ENCODE measurements at places on chromosomes 2 and 18.

DNA sequence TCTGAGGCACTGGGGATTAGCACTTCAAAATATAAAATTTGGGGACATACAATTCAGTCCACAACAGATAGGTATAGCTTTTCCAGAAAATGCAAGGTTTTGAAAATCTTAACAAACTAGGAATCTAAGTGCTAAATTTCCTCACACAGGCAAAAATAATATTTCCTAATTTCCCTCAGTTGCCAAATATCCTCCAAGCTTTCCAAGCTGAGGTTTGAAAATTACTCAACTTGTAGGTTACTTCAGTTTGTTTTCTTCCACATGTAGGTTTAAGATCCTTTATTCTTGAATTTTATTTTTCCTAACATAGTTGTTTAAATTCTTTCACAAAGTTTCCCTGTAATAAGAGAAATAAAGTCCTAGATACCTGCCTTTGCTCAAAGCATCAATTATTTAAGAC lies 192.9 kb upstream of the NRXN1 start:
- DNase-seq, result no peak

DNA sequence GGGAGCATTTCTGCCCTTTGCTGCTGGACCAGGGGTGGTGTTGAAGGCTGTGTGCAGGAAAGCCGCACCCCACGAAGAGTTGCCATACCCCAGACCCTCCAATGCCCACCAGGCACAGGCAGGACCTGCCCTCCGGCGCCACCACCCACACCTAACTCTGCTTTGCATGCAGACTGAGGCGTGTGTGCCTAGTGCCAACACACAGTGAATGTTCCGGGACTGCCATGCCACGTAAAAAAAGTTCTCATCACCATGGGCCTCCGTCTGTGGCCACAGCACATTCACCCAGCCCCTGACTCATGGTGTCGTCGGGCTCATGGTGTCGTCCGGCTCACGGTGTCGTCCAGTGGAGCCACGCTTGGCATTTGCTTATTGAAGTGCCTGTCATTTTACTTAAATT lies 184.9 kb upstream of the RAB6C start:
- DNase-seq, result no peak

DNA sequence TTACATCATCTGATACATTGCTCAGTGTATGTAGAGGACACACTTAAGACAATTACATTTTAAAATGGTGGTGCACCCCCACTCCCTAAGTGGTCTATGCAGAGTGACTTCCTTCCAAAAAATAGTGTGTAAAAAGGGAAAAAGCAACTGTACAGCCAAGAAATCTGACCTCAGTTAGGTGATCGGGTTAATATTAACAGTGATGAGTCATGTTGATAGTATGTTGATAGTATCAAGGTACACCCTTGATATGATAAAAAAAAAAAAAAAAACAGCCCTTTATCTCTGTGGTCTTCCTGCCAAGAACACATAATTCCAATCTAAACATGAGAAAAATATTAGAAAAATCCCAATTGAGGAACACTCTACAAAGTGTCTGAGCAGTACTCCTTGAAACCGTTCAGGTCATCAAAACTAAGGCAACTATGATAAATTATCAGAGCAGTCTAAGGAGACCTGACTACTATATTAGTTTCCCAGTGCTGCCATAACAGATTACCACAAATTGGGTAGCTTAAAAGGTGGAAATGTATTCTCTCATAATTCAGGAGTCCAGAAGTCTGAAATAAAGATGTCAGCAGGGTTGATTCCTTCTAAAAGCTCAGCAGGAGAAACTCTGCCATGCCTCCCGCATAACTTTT lies 171.9 kb downstream of the ARHGAP28 start:
- no peak for DNase-seq

DNA sequence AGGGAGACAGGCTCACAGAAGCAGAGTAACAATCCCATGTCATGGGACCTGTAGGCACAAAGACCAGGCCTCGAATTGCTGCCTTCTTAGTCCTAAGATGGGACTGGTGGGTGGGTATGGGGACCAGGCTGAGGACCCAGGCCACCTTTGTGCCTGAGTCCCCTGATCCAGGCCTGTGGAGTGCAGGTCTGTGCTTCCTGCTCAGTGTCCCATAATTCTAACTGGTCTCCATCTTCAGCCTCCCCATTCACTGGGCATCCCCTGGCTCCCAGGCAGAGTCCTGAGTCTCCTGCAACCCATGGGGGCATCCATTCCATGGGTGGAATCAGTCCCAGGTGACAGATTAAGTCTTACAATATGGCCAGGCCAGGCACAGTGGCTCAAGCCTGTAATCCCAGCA lies 83.9 kb downstream of the SMAD7 start:
- no peak for DNase-seq

GRCh38 chr2:6492573-6492972 lies 373.1 kb downstream of the CMPK2 start:
- no peak for DNase-seq

DNA sequence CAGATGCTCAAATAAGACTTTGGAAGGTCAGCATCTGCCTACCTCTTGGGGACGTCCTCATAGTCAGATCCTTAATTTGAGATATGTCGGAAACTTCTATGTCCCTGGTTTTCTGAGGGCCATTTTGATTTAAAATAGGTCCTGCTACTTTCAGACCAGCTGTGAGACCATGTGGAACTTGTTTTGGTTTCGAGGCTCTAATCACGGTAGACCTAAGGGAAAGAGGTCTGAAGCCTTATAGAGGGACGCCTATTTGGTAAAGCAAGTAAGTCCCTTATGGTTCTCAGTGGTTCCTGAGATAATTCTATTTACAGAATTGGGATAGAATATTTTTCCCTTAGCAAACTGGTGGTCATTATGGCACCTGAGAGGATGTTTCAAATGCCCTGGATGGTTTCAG lies 75.1 kb downstream of the RFTN2 start:
- no peak for DNase-seq

DNA sequence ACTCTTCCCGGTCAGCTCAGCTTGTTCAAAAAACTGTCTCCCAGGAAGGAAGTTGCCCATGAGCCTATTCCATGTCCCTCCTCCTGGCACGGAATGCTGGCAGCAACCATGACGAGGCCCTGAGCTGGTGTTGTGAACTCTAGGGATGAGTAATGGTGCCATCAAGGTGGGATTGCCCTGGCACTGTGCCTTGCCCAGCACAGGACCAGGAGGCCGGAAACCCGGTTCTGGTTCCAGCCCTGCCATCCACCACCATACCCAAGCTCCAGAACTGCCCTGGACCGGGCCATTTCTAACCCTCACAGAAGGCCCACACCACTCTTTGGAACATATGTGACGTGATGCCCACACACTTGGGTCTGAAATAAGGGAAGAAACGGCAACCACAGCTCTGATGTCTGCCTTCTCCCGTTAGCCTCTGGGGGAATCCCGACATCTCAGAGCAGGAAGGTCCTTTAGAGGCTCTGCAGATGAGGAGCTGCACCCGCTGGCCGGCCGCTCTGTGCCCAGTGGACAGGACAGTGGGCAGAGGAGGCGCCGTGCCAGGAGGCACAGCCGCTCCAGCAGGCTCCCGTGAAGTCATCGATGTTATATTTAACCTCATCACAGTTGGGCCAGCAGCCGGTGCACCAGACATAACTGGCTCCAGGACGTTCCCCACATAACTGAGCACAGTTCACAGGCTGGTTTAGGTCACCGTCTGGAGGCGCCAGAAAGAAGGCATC lies 462.1 kb upstream of the ID2 start:
- no peak for DNase-seq

- no peak for DNase-seq
Observed at GRCh38 chr18:44943311-44943881, 262.7 kb downstream of the SETBP1 start.

- no peak for DNase-seq
Observed at GRCh38 chr18:2406544-2406943, 164.8 kb downstream of the METTL4 start.

DNA sequence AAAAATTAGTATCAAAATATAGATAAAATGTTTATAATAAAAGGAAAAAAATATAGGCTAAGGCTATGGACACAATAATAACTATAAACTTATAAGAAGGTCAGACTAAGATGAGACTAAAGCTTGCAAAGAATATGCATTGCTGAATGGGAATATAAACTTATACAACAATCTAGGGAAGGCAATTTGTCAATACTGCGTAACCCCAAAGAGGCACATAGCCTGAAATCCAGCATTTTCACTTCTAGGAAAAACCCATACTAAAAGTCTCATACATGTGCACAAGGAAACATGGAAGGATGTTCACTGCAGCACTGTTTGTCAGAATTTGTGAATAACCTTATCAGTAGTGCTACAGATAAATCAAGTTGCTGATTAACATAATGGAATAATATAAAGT lies 45.5 kb downstream of the FANCL start:
- DNase-seq, result no peak

GRCh38 chr18:61844726-61845125 lies 48.1 kb downstream of the RNF152 start:
- DNase-seq, result no peak

DNA sequence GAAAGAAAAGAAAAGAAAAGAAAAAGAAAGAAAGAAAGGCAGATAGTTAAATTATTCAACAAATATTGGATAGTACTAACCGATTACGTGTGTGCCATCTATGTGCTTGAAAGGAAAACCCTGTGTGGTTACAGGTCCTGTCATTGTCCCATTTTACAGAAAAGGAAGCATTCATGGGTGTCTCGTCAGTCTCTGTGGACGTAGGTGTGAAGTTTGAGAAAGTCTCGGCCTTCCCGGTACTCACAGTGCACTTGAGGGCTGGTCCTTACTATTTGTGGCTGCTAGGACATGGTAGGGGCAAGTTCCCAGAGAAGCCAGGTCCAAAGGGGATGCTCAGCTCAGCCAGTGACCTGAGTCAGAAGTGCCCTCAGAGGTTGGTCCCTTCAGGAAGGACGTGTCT lies 19.3 kb downstream of the SH3YL1 start:
- no peak for DNase-seq

DNA sequence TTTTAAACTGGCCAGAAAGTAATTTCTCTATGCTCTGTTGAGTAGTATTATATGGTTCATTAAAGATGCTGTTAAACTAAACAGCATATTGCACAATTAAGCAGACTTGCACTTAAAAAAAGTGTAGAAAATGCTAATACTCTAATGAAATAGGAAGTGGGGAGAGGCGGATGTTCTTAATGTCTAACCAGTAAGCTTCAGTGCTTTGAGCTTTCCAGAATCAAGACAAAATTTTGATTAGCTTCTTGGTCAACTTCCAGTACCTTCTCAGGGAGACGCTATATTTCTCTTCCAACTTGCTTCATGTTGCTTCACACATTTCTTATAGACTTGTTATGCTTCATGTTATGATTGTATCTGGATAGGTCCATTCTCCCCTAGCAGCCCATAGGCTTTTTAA lies 89.1 kb downstream of the MAP2 start:
- DNase-seq, result no peak

All from adrenal gland (tissue), 19 donors.